ENCODE measurements at places on chromosomes 12 and 14.

- no peaks in the 10 kb centered on the region for H3K27me3 ChIP-seq
- H3K27ac ChIP-seq = no peak overlapping the region
- no peak for DNase-seq
These were observed 292.4 kb upstream of the PWP1 start for GRCh38 chr12:107393043-107393717.

- no peaks in the 10 kb centered on the region for H3K4me1 ChIP-seq
- DNase-seq = no peak
- no peak overlapping the region for H3K4me3 ChIP-seq
- no peaks in the 10 kb centered on the region for H3K36me3 ChIP-seq
- H3K27me3 ChIP-seq = no peaks in the 10 kb centered on the region
These were observed 293.6 kb downstream of the NELL2 start for GRCh38 chr12:44582521-44582920.

DNA sequence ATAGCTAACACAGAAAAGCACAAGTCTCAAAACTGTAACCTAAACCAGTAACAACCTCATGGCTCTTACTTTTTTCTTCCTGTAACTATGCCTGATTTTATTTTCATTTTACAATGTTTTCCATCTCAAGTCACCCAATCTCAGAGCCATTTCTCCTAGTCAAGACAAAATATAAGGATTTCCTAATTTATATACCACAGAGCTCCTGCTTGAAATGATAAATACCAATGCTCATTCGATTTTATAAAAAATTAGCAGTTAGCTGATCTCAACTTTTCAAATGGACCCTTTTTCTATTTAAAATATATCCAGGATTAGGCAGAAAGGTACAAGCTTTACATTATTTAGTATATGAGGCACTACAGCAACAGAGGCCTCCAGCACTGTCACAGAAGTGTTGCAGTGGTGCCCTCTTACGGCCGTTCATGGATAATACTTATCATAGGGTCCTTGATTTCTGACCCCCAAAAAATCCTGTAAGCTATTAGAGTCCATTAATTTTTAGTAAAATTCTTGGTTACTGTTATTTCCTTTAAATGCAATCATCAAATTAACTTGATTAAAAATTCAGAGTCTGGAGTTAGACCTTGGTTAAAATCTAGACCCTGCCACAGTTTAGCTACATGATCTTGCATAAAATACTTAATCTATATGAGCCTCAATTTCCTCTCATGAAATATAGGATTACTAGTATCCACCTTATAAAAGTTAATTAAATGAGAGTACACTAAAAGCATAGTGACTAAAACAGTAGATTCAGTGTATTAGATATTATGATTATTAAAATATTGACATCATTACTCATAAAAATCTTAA lies 68.3 kb downstream of the SEC23A start:
- no peaks in the 10 kb centered on the region for H3K4me1 ChIP-seq
- peaks cover 34% of the 10 kb centered on the region for H3K36me3 ChIP-seq
- no peak overlapping the region for H3K4me3 ChIP-seq
- DNase-seq = no peak
- no peaks in the 10 kb centered on the region for H3K27me3 ChIP-seq

- H3K27ac ChIP-seq = no peak overlapping the region
- H3K4me1 ChIP-seq = no peaks in the 10 kb centered on the region
- no peak overlapping the region for H3K4me3 ChIP-seq
- H3K27me3 ChIP-seq = no peaks in the 10 kb centered on the region
- no peak for DNase-seq
These were observed 53.3 kb downstream of the IRAK3 start for GRCh38 chr12:66242311-66242710.

DNA sequence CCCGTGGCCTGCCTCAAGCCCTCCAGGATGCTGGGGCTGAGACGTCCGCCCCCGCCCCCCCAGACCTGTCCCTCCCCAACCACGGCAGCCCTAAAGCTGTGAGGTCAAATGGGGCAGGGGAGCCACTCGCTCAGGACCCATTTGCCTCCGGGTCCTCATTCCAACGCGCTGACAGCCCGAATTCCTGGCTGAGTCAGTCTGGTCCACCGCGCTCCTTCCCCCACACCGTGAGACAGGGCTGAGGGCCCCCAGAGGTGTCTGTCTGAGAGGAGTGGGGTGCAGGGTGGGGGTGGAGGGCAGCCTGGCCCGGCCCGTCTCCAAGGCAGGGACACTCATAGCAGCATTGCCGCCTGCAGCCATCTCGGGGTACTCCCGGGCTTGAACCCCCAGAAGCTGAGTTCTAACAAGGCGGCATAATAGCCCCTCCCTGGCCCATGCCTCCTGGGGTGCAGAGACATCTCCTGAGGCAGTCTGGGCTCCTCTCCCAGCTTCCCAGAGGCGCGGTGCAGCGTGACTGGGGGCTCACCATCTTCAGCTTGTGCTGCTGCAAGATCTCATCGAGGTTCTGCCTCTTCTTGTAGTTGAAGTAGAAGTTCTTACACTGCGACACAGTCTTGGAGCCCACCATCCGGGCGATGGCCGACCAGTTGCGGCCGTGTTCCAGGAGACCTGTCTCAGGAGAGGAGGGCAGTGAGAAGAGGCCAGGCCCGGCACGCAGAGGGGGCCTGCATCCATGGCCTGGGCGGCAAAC lies 90.5 kb downstream of the RFLNA start:
- DNase-seq = no peak
- peaks cover 11% of the 10 kb centered on the region for H3K36me3 ChIP-seq
- H3K4me1 ChIP-seq = no peaks in the 10 kb centered on the region
- H3K27me3 ChIP-seq = no peaks in the 10 kb centered on the region

GRCh38 chr14:77459072-77459723 lies 1.3 kb downstream of the AHSA1 start:
- H3K4me3 ChIP-seq = peak overlapping the region; percentile 98
- peaks cover 12% of the 10 kb centered on the region for H3K4me1 ChIP-seq
- H3K27ac ChIP-seq = no peak overlapping the region
- DNase-seq = no peak

DNA sequence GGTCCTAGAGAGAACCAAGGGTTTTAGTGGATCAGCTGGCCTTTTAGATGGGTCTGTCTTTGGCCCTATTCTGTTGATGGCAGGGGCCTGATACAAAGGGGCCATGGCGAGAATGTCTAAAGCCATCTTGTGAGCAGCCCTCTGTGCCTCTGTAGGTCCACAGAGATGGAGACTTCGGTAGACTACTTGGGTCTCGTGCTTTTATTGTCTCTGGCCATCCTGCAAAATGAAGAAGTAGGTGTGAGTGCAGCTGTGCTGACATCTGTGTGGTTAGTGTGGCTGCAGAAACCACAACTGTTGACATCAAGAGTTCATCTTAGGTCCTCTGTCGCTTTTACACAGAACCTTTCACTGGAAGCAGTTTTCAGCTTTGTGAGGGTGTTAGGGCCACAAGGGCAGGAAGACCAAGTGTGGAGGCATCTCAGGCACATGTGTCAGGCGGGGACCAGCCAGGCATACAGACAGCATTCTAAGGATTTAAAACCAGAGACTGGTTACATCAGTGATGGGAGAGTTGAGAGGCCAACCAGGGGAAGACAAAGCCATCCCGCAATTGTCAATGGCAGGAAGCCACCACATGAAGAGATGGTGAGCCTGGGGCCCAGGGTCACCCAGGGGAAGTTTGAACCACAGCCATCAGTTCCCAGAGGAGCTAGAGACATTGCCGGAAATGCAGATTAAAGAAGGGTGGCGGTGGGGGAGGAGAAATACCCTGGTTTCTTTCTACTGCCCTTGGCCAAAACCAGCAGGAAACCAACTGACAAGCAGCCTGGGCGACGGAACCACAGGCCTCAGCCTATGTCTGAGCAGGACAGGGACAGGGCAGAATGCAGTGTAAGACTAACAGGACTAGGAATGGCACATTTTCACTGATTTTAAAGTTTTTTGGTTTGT lies 13.0 kb upstream of the TPCN1 start:
- peaks cover 10% of the 10 kb centered on the region for H3K4me1 ChIP-seq
- no peaks in the 10 kb centered on the region for H3K36me3 ChIP-seq
- no peak for DNase-seq
- H3K27me3 ChIP-seq = no peaks in the 10 kb centered on the region
- H3K4me3 ChIP-seq = no peak overlapping the region

GRCh38 chr14:35897616-35898111 lies 71.5 kb downstream of the BRMS1L start:
- H3K27ac ChIP-seq = no peak overlapping the region
- H3K4me3 ChIP-seq = no peak overlapping the region
- H3K36me3 ChIP-seq = no peaks in the 10 kb centered on the region
- DNase-seq = no peak
- no peaks in the 10 kb centered on the region for H3K4me1 ChIP-seq
- H3K27me3 ChIP-seq = no peaks in the 10 kb centered on the region

DNA sequence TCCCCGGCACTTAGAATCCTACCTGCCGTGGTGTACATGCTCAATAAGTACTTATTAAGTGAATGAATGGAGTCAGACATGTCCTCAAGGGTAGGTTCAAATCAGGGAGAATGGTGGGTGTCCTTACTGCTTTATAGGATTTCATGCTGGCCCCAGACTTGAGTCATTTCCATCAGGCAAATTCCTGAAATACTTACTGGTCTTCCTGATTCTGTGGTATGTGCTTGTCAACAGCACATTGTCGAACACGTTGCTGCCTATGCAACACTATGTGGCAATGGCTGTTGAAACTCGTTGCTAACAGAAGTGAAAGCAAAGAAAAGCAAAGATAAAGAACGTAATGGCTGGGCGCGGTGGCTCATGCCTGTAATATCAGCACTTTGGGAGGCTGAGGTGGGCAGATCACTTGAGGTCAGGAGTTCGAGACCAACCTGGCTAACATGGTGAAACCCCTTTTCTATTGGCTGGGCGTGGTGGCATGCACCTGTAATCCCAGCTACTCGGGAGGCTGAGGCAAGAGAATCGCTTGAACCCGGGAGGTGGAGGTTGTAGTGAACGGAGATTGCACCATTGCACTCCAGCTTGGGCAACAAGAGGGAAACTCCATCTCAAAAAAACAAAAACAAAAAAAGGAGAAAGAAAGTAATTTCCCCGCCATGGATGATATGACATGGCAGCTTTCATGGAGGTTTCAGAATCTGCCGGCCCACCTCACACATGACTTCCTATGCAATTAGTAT lies 214.9 kb downstream of the ZFP36L1 start:
- DNase-seq = no peak
- no peaks in the 10 kb centered on the region for H3K27me3 ChIP-seq
- H3K27ac ChIP-seq = peak overlapping the region; percentile 8
- H3K36me3 ChIP-seq = no peaks in the 10 kb centered on the region
- peaks cover 4% of the 10 kb centered on the region for H3K4me1 ChIP-seq
- no peak overlapping the region for H3K4me3 ChIP-seq

GRCh38 chr12:92065018-92065499 lies 80.6 kb downstream of the BTG1 start:
- no peaks in the 10 kb centered on the region for H3K36me3 ChIP-seq
- H3K27ac ChIP-seq = no peak overlapping the region
- H3K4me3 ChIP-seq = peak overlapping the region; percentile 30
- DNase-seq = no peak

DNA sequence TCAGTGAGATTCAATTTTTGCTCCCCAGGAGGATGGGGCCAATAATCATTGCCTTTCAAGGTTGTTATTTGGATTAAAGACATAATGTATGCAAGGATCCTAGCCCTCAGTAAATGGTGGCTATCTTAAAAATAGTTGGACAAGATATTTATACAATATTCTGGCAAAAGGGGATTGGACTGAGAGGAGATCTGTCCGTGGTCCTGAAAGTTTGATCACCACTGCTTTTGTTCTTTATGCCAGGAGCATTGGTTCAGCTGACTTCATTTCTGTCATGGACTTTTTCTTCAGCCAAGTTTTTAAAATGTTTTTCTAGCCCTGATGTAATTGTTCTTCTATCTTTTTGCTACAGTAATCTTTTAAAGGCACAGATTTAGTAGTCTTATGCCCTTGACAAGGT lies 70.2 kb upstream of the TCL1A start:
- H3K27me3 ChIP-seq = no peaks in the 10 kb centered on the region
- no peak overlapping the region for H3K27ac ChIP-seq
- H3K36me3 ChIP-seq = no peaks in the 10 kb centered on the region

DNA sequence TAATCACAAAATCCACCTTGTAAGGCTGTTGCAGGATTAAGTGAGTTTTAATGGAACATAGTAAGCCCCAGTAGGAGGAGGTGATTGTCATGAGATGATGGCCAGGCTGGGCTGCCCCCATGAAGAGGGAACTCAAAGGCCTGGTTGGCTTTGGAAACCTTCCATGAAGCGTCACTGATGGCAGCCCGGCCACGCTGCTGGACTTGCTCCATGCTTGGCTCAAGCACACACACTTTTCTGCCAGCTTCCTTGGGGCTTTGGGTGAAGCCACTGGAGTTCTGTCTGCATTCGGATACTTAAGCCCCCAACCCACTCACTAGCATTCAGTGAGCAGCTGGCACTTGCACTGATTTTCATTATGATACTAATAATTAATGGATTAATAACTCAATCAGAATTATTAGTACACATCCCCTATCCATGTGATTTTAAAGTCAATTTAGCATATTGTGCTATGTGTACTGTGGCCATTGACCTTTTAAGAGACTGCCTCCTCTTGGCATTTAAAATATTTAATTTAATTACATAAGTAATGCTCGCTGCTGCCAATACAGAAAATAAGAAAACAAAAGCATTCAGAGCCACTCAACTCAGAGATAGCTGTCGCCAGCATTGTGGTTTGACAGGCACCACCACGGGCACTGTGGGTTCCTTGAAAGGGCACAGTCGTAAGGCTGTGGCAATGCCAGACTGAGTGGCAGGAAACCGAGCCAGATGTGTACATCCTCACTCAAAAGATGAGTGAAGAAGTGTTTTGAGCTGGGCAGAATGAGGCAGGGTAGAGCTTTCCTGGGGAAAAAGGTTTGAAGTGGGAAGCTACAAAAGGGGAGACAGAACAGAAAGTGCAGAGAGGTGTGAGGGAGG lies 15.9 kb downstream of the KRT85 start:
- DNase-seq = no peak
- no peak overlapping the region for H3K4me3 ChIP-seq
- H3K36me3 ChIP-seq = no peaks in the 10 kb centered on the region
- H3K27ac ChIP-seq = no peak overlapping the region

- no peaks in the 10 kb centered on the region for H3K36me3 ChIP-seq
- H3K27ac ChIP-seq = no peak overlapping the region
- DNase-seq = no peak
- no peak overlapping the region for H3K4me3 ChIP-seq
- H3K4me1 ChIP-seq = peaks cover 3% of the 10 kb centered on the region
- no peaks in the 10 kb centered on the region for H3K27me3 ChIP-seq
These were observed 46.7 kb downstream of the MSRB3 start for GRCh38 chr12:65325183-65325582.

DNA sequence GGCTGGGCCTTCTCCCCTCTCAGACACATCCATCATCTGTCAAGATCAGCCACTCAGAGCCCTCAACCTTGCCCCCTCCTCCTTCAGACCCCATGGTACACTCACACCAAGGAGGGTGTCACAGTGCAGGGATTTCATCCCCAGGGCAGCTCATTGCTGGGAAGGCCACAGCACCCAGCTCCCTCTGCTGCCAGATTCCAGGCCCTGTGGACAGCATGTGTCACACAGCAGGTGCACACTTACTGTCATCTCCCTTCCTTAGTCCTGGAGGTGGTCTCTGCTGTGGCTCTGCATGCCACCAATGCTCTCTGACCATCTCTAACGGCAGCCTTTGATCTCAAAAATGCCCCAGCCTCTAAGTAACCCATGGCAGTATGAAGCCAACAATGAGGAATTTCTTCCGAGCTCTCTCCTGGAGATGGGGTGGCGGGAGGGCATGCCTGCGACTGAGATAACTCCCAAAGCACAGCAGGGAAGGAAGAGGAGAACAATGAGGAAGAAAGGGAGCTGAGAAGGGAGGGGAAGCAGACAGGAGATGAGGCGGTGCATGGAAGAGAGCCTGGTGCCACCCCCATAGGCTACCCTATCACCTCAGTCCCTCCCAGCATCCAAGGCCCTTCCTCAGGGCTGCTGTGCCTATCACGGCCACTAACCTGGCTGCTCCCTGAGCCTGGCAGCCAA lies 101.0 kb downstream of the SINHCAF start:
- H3K4me3 ChIP-seq = no peak overlapping the region
- H3K36me3 ChIP-seq = no peaks in the 10 kb centered on the region
- H3K27ac ChIP-seq = no peak overlapping the region
- no peak for DNase-seq
